ENCODE measurements at places on chromosomes 4 and X.
A peak's percentile ranks its signal among the peaks of the same experiment; 100 is the strongest.

DNA sequence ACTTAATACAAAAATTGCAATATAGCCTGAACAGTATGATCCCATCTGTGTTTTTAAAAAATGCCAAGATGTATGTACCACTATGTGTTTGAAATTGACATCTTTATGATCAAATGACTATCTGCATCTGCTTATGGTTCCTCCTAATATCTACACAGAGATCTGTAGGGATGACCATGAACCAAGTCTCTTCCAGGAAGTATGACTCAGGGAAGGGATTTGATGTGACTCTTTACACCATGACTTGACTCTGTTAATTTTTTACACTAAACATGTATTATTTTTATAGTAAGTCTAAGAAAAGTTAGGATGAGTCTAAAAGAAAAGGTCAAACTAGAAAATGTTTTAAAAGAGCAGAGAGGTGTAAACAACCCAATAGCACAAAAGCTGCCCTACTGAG, 164.0 kb downstream of the SH3KBP1 start:
- ATAC-seq = no peak

DNA sequence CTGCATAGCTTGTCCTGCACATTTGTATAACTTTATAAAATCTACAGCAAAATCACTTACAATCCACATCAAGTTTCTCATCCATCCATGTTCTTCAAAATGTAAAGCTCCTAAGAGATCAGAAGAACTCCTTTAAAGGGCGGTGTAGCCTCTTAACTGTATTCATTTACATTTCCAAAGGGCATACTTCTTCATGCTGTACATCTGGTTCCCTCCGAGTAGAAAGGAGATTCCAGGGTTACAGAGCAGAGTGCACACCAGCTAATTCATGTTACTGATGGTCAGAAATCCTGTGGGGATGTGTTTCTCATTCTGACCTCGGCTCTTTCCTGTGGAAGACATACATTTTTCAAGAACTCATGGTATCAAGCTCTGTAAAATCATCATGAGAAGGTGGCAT, 231.8 kb downstream of the ARAP2 start:
- no peak for ATAC-seq

GRCh38 chr4:99885063-99885664, 9.1 kb downstream of the LAMTOR3 start:
- ATAC-seq = peak; percentile 53

DNA sequence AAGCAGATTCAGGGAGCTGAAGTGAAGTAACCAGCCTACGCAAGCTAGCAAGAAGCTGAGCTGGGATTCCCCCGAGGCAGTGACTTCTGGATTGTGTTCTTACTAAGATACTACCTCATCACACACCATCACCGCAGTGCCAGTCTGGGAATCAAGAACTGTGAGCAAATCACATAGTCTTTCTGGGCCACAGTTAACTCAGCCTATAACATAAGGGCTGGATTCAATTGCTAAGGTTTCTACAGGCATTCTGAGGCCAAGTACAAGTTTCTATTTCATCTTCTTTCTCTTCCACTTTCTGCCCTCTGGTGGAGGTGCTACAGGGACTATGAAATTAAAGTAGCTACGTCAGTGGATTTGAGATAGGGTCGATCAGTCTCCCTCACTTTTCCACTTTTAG, 1.4 kb upstream of the CORIN start:
- no peak for ATAC-seq

- ATAC-seq = peak; percentile 91
These were observed 200.6 kb downstream of the BCOR start for GRCh38 chrX:39896951-39897740.

DNA sequence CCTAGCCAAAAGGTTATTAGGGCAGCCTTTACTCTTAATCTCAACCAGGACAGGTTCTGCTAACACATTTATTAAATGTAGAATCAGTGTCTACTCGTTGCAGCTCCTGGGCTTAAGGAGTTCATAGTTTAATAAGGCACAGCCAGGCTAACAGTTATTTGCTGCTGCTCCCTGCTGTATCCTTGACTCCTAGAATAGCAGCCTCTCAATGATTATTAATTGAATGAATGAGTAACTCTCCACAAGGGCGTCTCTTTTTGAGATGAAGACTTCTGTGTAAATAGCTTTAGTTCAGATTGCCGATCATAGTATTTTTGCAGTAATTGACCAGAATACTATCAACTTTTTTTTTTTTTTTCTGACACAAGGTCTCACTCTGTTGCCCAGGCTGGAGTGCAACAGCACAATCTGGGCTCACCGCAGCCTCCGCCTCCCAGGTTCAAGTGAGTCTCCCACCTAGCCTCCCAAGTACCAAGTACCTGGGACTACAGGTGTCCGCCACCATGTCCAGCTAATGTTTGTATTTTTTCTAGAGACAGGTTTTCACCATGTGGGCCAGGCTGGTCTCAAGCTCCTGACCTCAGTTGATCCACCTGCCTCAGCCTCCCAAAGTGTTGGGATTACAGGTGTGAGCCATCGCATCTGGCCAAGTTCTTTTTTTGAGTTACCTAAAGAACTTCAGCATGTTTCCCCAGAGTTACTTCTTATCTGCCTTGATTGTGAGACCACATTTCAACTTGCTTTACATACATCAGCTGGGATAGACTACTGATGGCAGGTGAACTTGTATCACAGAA, 2.9 kb downstream of the UGDH start:
- ATAC-seq = no peak

- ATAC-seq = no peak
These were observed 424 bp downstream of the SATL1 start for GRCh38 chrX:85243155-85243554.

DNA sequence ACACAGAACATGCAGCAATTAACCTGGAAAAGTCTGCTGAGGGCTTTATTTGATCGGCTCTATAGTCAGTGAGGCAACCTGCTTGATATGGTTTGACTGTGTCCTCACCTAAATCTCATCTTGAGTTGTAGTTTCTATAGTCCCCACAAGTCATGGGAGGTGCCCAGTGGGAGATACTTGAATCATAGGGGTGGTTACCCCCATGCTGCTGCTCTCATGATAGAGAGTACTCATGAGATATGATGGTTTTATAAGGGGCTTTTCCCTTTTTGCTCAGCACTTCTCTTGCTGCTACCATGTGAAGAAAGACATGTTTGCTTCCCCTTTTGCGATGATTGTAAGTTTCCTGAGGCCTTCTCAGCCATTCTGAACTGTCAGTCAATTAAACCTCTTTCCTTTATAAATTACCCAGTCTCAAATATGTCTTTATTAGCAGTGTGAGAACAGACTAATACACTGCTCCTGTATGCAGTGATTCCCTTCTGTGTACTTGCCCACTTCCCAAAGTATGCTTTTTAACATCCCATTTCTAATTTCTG, 78.2 kb downstream of the NPFFR2 start:
- no peak for ATAC-seq

GRCh38 chr4:77156912-77157858, at the start of gene CCNG2:
TSS of gene CCNG2 (plus strand) at chr4:77157207. CDS start at chr4:77158533, 1,326 bp downstream.
- ATAC-seq = peak; percentile 41

DNA sequence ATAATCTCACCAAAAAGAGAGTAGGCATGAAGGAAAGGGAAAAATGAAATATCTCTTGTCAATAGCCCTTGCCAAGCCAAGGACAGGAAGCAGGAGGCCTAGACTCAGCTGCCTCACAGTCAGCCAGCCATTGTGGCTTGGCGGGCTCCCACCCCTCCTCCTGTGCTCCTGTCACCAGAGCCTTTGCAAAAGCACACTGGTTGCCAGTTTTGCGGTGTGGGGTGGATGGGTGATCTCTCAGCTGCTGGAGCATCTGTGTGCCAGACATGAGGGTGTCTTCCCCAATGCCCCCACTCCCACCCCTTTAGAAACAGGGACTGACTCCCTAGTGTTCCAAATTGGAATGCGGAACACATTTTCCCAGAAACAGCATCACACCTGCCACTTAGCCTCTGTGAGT, 26.1 kb downstream of the ARHGEF6 start:
- no peak for ATAC-seq

DNA sequence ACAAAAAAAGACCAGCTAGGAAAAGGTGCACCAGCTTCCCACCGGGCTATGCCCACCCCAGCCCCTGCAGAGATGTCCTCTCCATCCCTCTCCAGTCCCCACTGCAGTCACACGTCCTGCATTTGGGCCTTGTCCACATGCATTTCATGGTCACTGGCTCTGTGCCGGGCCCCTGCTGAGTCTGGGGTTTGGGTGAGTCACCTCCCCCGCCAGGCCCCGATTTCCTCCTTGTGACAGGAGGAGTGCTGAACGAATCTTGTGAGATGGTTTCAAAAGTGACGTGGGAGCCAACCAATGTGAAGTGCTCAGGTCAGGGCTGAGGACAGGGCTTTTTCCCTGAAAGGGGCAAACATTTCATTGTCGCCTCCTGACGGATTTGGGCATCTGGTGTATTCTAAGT, 7.1 kb downstream of the CPZ start:
- ATAC-seq = no peak

- ATAC-seq = no peak
These were observed 11.6 kb downstream of the PLAC1 start for GRCh38 chrX:134646691-134647090.

GRCh38 chr4:25060241-25060962, 29.7 kb upstream of the LGI2 start:
- no peak for ATAC-seq

- ATAC-seq = no peak
These were observed 61.3 kb downstream of the NUDT11 start for GRCh38 chrX:51435101-51435500.

GRCh38 chrX:7145454-7145853, 2.1 kb upstream of the STS start:
- no peak for ATAC-seq

DNA sequence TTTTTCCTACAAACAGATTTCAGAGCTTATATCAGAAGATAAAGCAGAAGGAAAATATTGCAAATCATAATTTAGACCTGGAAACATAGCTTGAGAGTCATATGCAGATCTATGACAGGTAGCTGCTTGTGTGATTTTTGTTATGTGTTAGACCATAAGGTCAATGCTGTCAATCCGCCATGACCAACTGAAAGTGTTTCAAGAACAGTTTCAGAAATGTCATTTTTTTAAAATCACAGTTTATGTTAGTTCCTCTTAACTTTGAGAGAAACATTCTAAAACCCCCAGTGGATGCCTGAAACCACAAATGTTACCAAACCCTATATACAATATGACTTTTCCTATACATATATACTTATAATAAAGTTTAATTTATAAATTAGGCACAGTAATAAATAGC, 391.3 kb upstream of the FAM241A start:
- ATAC-seq = no peak

DNA sequence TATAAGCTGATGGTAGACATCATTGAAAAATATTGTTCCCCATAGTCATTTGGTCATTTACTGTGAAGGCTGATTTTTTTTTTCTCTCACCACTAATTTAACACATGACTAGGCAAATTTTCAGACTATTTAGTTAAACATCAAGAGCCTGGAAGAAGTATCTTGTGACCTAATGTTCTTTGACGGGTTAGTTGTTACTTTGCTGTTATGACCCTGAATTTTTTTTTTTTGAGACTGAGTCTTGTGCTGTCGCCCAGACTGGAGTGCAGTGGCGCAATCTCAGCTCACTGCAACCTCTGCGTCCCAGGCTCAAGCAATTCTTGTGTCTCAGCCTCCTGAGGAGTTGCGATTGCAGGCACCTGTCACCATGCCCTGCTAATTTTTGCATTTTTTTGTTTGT, 67.0 kb downstream of the HPF1 start:
- ATAC-seq = no peak

DNA sequence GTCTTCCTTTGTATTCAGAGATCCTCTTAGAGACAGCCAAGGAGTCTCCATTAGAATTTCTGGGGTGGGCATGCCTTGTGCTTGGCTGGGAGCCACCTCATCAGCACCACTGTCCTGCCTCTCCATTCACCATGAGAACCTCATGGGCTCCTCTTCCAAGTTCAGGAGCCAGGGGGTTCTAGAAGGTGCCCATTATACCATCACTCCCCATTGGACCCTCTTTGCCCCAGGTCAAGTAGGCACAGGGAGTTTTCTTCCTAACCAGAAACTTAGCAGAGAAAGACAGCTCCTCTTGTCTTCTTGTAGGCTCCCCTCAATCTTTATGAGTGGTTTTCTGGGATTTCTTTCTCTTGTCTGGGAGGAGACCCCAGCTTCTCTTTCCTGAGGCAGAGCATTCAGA, 31.1 kb downstream of the ASMT start:
- ATAC-seq = no peak

GRCh38 chrX:72057849-72058248, 73.9 kb downstream of the RTL5 start:
- no peak for ATAC-seq

DNA sequence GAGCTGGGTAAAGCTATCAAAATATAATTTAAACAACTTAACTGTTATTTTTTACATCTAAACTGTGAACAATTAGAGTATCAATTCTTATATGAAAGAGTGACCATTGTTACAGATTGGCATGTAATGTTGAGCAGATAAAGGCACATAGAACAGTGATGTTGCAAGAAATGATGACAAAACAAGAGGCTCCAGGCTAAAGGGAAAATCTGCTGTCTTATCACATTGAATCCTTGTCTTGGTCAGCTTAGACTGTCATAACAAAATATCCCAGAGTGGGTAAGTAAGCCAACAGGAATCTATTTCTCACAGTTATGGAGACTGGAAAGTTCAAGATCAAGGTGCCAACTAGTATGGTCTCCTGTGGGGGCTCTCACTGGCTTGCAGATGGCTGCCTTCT, 154.1 kb upstream of the PPP3CA start:
- ATAC-seq = no peak

GRCh38 chrX:97057349-97057909, 173.7 kb downstream of the RPA4 start:
- ATAC-seq = no peak

GRCh38 chr4:119629142-119629471, 503 bp upstream of the PDE5A start:
- ATAC-seq = peak; percentile 49

GRCh38 chr4:73704314-73705055, 35.9 kb upstream of the CXCL8 start:
- peak; percentile 82 for ATAC-seq

- ATAC-seq = peak; percentile 99
These were observed 14.7 kb downstream of the NDP start for GRCh38 chrX:43958529-43958928.

GRCh38 chr4:186201535-186202230, 10.3 kb downstream of the CYP4V2 start:
- ATAC-seq = peak; percentile 84

DNA sequence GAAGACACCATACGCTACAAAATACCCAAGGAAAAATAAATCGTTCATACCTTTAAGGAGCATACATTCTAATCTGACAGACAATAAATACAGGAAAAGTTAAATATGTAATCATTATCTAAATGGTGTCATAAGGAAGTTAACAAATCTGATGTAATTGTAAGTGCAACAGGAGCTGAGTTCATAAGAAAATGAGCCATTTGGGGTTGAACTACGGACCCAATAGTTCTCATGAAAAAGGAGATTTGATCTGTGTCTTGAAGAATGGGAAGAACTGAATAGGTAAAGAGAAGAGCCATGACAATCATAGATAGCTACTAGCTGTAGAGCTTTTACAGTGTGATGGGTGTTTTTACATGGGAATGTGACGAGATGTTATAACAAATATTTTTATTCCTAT, 175.6 kb downstream of the ANKRD50 start:
- ATAC-seq = no peak
